ENCODE measurements at places on chromosomes 4 and X. TPM values are rescaled to one million over a fixed set of nuclear protein-coding genes. Genes with fewer than 3 reads are reported as not detected.

CCDC149 gene
- total RNA-seq = 2.6 TPM

ATP1B4 gene
- total RNA-seq = not detected

SLC10A3 gene
- 26.1 TPM for total RNA-seq

DNA sequence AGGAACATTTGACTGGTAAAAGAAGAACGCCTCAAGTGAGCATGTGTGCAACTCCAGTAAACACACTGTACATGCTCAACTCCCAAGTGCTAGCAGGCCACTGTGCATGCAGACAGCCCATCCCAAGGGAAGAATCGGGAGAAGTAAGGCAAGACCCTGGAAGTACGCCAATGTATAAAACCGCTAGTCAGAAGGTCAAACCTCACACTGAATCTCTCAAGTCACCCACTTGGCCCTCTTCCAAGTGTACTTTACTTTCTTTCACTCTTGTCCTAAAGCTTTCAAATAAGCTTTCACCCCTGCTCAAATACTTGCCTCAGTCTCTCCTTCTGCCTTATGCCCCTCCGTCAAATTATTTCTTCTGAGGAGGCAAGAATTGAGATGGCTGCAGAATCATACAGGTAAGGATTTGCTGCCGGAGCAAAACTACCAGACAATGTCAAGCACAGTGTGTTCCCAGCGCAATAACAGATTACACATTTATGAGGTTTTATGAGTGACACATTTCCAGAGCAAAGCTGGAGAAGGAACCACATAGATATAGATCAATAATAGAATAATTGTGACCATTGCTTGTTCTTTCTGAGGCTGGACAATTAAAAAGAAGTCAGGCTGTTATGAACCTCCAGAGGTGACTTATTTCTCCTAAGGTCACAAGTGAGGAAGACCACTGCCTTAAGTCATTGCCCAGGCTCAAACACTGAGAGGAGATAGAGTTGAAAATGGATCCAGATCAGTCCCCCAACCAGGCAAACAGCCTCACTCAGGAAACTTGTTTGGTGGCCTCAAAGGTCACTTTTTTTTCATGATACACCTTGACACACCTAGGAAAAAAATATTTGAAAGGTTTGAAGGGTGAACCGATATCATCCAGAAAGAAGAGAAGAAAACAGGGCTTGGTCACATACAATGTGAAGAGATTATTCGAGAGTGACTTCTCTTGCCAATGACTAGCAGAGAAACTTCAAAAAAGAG lies 26.3 kb downstream of the CXCL1 start:
- DNase-seq = no peak

AREG gene
- 149 TPM for total RNA-seq

DNA sequence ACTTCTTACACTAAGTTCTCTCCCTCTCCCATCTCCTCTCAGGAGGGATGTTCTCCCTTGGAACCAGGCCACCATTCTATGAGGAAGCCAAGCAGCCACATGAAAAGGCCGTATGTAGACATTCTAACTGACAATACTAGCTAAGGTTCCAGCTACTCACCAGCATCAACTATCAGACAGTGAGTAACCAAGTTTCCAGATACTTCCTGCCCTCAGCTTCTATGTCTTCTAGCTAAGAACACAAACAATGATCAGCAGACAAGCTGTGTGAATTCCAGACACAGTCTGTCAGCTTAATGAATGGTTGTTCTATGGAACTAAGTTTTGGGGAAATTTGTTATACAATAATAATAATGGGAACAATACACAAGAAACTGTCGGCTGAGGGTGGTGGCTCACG lies 50.8 kb downstream of the SMIM14 start:
- DNase-seq = no peak

- DNase-seq = peak; percentile 67
Measured at GRCh38 chr4:129994715-129995114, 898.8 kb downstream of the C4orf33 start.

F9 gene
- total RNA-seq = not detected

DMRTC1B gene
- not detected for total RNA-seq

RHOXF2B gene
- not detected for total RNA-seq

USP17L13 gene
- not detected for total RNA-seq

TLL1 gene
- 2.0 TPM for total RNA-seq
